ENCODE measurements at places on chromosomes 6 and 20.

DNA sequence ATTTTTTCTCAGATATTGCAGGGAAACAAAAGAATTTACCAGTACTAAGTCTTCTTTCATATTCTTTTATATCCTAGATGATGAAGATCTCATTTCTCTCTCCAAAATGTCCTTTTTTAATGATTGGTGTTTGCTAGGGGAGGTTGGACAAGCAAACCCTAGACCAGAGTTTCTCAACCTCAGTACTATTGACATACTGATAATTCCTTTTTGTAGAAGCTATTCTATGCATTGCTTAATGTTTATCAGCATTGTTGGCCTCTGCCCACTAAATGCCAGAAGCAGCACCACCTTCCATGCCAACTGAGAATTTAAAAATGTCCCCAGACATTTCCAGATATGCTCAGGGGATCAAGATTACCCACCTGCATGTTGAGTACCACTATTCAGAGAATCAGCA lies 14.4 kb upstream of the TFAP2B start:
- no peak for DNase-seq

- no peak for DNase-seq
Observed at GRCh38 chr6:73509851-73510250, 11.0 kb downstream of the EEF1A1 start.

GRCh38 chr6:118123503-118124037 lies 216.5 kb downstream of the SLC35F1 start:
- no peak for DNase-seq

- no peak for DNase-seq
Observed at GRCh38 chr20:6007094-6007528, 46.7 kb downstream of the LRRN4 start.

DNA sequence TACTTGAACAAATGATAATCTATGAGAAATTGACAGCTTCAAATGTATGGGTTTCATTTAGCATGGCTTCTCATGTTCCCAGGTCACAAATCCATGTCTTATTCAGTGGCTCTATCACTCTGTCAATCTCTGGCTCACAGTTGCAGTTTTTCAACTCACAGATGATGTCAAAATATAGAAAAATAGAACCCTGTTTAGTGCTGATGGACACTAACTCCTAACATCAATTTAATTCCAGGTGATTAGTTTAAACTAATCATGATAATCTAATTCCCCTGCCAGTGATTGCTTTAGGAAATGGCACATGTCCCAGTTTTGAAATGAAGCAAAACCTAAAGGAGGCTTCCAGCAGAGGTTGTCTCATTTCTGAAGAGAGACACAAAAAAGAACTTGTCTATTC lies 13.0 kb downstream of the KHDC1 start:
- no peak for DNase-seq

DNA sequence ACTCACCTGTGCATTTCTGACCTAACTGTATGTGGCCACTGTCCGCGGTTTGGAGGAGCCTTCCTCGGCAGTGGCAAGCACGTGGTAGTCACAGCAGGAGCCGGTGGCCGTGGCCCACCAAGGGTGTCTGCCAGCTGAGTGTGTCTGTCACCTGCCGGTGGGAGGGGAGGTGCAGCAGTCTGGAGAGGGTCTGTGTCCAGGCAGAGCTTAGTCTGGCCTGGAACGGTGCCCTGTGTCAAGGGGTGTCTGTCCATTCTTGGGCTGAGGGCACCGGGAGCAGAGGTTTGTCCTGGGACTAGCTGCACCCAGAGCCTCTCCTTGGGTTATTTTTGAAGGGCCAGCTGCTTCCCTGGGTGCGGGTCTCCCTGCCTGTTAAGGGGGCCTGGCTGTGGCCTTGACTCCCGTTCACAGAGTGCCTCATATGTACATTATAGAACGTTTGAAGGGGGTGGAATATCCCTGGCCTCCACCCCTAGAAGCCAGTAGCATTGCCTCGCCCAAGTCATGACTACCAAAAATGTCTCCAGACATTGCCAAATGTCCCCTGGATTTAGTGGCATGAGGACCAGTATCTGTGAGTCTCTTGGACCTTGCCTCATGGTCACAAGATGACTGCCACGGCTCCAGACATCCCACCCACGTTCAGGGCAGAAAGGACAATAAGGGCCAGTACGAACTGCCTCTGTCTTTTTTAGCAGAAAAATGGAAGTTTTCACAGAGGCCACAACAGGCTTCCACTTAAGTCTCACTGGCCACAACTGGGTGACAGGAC lies 5.2 kb downstream of the RBM38 start:
- no peak for DNase-seq

Data from GM12864 (cell line).